HFFc6 (cell line): ENCODE measurements at places on chromosomes 5 and 9. TPM values are rescaled to one million over a fixed set of nuclear protein-coding genes. Genes with fewer than 3 reads are reported as not detected.

The IFNW1 gene
- not detected in 2 replicates for total RNA-seq

DNA sequence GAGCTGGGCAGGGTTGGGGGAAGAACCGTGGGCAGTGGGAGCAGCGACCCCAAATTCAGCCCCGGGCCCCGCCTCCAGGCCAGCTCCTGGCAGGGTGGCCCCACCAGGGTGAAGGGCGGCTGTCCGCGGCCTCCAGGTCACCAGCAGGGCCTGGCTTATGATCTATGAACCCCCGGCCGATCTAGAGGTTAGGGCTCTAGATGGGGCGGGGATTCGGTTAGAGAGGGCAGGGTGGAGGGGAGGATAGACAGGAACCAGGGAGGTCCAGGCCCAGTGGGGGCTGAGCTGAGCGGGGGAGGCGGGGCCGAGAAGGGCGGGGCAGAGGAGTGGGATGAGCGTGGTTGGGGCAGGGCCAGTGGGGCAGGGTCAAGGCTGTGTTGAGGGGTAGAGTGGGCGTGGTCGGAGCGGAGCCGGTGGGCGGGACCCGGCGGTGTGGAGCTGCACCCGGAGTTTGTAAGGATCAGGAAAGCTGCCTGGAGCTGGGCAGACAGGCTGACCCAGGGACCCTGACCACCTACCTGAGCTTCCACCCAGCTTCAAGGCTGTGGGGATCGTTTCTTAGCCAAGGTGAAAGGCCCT lies 29.3 kb upstream of the OBP2B start:
- no peak for DNase-seq

DNA sequence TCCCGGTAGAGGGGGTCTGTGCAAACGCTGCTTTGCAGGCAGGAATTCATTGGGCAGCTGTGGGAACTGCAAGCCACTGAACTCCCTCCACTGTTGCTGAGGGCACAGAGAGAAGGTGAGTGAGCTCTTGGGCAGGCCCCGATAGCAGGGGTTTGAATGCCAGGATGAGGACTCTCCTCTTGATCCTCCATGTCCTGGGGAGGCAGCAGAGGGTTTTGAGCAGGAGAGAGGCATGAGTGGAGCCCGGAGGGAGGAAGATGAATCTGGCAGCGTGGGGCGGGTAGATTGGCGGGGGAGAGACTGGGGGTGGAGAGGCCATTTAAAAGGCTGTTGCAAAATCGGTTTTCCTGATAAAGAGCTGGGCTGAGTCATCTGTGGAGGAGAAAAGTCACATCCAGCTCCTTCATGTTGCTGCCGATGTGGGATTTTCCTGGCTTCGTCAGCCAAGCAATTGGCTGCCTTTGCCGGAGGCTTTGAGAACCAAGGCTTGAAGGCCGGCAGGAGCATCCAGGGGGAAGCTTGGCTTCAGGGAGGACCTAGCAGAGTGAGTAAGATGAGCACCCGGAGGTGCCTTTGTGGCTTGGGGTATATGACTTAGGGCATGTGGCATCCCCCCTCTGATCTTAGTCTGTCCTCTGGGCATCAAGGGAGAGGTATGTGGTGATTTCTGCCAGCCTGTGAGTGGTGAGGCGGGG lies at the start of gene SYNPO:
Gene SYNPO (plus strand): TSS at position 350 of the 695 bp plus-strand sequence. CDS start 7,616 bp downstream, outside the sequence.
- DNase-seq: peak; percentile 92

DNA sequence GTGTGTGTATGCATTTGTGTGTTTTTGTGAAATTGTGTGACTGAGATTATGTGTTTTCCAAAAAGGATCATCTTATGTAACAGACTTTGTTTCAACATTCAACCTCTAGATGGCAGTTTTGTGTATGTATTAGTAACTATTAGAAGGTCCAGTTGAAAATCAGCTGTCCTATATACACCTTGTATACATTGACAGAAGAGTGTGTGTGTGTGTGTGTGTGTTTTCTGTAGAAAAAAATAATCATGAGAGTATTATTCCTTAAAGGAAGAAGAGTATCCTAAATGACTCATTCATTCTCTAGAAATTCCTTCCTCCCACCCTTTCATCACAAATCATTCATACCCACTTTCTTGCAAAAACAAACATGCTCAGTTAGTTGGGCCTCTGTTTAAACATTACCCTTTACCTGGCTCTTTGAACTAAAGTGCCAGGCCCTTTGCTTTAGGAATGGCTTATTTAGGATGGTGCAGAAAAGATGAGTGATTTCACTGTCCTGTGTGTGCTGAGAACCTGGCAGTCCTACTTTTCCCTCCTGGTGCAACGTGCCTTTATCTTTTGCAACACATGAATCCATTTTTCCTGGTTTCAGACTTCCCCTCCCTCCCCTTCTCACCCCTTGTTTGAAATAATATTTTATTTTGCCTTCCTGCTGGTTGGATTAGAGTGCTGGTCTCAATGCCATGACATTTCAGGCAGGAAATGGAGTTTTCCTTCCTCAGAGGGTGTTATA lies 152.2 kb downstream of the ARHGAP26 start:
- DNase-seq: peak; percentile 50

- DNase-seq: no peak
These were observed at the start of gene CCL28 for GRCh38 chr5:43412156-43412555. TSS of gene CCL28 (minus strand) at chr5:43412391. CDS start at chr5:43412316, 75 bp downstream.

The DOCK8 gene
- 0.06 TPM in 1 of 2 replicates, not detected in the other for total RNA-seq

DNA sequence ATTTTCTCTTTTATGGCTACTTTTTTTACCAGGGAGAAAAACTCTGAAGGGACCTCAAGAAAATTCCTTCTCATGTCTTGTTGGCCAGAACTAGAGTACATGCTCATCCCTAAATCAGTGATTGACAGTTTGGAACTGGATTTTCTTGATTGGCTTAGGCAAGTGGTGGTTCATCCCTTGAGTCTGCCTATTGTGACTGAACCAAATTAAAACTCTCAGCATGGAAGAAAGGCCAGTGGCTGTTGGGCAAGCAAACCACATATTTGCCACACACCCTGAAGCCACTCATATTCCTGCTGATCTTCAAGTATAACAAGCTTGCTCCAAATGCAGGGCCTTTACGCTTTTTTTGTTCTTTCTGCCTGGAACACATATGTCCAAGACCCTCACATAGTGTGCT lies 7.2 kb upstream of the HOMER1 start:
- no peak for DNase-seq

The TERT gene
- total RNA-seq: 2,432 to 4,101 TPM (median 2,604 TPM) in 3 replicates

- DNase-seq: no peak
These were observed 5.0 kb downstream of the MAMDC4 start for GRCh38 chr9:136857166-136857565.

DNA sequence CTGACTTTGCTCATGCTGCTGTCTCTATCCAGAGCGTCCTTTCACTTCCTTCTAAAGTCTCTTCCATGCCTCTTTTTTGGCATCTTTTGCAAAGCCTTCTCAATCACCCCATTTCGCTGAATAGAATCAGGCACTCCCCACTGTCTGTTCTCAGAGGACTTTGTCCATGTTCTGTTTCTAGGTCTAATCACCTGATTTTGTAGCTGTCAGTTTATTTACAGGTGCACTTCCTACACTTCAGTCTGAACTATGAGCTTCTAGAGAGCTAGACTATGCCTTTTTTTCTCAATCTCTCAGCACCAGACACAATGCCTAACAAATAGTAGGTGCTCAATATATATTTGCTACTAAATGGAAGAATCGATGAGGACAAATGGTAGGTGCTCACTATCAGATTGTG lies 29.9 kb downstream of the TLR4 start:
- DNase-seq: no peak

- peak; percentile 50 for DNase-seq
These were observed 164.8 kb downstream of the HSD17B3 start for GRCh38 chr9:96136992-96137670.

- no peak for DNase-seq
These were observed 421 bp downstream of the RUSC2 start for GRCh38 chr9:35490155-35490909.

DNA sequence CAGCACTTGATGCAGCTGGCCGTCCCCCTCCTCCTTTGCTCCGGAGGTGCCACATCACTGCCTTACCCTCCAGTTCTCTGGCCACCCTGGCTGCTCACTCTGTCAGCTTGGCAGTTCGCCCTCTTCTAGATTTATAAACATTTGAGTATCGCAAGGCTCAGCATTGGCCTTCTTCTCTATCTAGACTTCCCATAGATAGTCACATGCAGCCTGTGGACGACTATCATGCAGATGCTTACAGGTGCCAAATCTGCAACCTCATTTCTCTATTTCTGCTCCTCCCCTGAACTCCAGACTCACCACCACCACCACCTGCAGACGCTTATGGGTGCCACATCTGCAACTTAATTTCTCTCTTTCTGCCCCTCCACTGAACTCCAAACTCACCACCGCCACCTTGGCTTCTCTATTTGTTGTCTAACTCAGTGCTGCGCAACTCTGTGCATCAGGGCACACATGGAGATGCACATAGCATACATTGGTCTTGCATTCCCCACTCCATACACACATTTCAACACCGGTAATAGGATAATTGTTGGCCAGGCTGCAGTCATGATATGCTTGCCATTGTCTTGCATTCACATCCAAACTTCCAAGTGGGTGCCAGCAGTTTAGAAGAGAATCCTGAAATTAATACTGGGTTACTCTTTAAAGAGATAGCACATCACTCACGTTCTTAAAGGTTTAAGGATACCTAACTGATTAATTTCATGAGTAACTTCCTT lies 1.9 kb upstream of the DAP start:
- no peak for DNase-seq

The PCDHA11 gene
- total RNA-seq: 0.05 TPM in 1 of 3 replicates, not detected in the others

GRCh38 chr9:89060790-89061189 lies 69.5 kb downstream of the S1PR3 start:
- no peak for DNase-seq

DNA sequence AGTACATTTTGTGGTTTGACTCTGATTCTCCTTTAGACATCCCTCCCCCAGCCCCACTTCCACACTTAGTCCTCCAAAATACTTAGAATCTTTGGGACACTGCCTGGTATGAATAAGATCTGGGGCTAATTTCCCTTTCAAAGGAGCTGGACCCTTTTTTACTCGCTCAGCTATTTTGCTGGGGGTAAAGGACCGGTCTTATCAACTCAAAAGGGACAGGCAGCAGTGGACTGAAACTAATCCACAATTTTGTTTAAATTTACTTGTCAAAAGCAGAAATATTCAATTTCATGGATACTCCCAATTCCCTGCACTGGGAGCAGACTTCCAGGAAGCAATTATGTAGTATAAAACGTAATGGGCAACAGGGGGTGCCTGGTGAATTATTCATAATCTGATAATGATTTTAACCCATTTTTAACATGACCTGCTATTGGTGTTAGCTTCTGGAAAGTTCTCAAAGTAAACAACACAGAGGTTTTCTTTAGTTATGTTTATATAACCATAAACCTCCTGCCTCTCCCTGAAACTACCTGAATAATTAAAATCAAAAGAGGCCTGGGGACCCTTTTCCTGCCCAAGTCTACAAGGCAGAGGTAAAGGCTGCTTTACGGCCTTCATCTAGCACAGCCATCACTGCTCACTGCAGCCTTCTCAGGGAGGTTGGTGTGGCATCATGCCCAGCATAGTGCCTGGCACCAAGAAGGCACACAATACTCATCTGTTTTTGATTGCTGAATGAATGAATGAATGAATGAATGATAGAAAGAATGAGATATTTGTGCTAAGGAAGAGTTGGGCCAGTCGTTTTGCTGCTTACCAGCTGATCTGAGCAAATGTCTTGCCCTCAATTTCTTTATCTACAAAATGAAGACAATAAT lies 44.2 kb upstream of the GNPDA1 start:
- DNase-seq: no peak

The PCDHA6 gene
- total RNA-seq: 0.07 TPM in 1 of 3 replicates, not detected in the others

- no peak for DNase-seq
These were observed 111.5 kb upstream of the CDKN2B start for GRCh38 chr9:22120595-22120994.

DNA sequence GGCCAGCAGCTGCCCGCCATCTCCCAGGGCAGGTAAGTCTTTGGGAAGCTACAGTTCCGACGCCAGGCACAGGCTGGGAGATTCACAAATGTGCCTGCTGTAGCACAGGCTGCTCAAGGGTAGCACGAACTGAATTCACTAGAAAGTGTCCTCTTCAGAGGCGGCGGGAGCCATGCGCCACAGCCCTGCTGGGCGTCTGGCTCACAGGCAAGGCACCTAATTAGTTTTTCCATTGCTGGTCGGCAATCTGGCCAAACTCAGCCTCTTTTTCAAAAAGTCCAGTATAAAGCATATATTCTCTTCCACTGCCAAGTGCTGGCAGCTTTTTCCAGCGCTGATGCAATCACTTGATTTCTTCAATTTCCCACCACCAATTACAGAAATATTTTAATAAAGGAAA lies 128.9 kb upstream of the RAPGEF1 start:
- no peak for DNase-seq

The NSG2 gene
- total RNA-seq: not detected in 3 replicates

The BNC2 gene
- total RNA-seq: 20.8 to 28.3 TPM (median 21.0 TPM) in 3 replicates

The RPL37 gene
- 1,109 to 1,248 TPM (median 1,212 TPM) in 3 replicates for total RNA-seq

The ZCCHC10 gene
- 13.8 to 22.6 TPM (median 15.8 TPM) in 3 replicates for total RNA-seq

- no peak for DNase-seq
These were observed 290.1 kb downstream of the EFNA5 start for GRCh38 chr5:107380654-107381053.

The PSAT1 gene
- 62.9 to 102 TPM (median 87.8 TPM) in 3 replicates for total RNA-seq

- no peak for DNase-seq
These were observed 456.9 kb downstream of the TMEM232 start for GRCh38 chr5:110269478-110270142.

The PIP5K1B gene
- not detected in 3 replicates for total RNA-seq

- no peak for DNase-seq
These were observed 343.1 kb downstream of the OSTF1 start for GRCh38 chr9:75431375-75431774.

GRCh38 chr5:31280210-31280609 lies 86.7 kb downstream of the CDH6 start:
- no peak for DNase-seq

The ROR2 gene
- 0.09 TPM in 1 of 3 replicates, not detected in the others for total RNA-seq

DNA sequence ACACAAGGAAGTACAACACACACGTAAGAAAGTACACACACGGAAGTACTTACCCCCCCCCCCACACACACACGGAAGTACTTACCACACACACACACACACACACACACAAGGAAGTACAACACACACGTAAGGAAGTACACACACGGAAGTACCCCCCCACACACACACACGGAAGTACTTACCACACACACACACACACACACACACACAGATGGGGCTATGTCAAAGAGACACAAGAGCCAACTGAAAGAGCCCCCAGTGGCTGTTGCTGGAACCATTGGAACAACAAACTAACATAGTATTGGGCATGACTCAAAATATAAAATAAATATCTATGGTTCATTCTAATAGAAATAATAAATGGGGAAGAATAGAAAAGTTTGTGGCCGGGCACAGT lies 4.9 kb upstream of the MAPK9 start:
- DNase-seq: no peak

GRCh38 chr9:120911295-120911837 lies 15.2 kb downstream of the TRAF1 start:
- no peak for DNase-seq

The TLX3 gene
- total RNA-seq: not detected in 3 replicates
